ENCODE measurements at places on chromosomes 16 and 17. TPM values are rescaled to one million over a fixed set of nuclear protein-coding genes. Genes with fewer than 3 reads are reported as not detected.

Gene RBL2
- total RNA-seq, result 38.8 TPM

Gene CDRT4
- 0.12 TPM for total RNA-seq

Gene CCL4
- total RNA-seq, result not detected

Gene TMEM238L
- not detected for total RNA-seq

Gene CCL16
- not detected for total RNA-seq

Gene FBXO39
- not detected for total RNA-seq

Gene ZNF785
- total RNA-seq, result 6.6 TPM
